Posterior vena cava (tissue), 2 donors: ENCODE measurements at places on chromosomes 11 and 22.
A peak's percentile ranks its signal among the peaks of the same experiment; 100 is the strongest.

- DNase-seq = no peak
These were observed 65.9 kb upstream of the HMGXB4 start for GRCh38 chr22:35191412-35191811.

- no peak for DNase-seq
These were observed 206.5 kb upstream of the PDGFD start for GRCh38 chr11:104370478-104370877.

- peak; percentile 88 for DNase-seq
These were observed 759 bp downstream of the DESI1 start for GRCh38 chr22:41619979-41620588.

DNA sequence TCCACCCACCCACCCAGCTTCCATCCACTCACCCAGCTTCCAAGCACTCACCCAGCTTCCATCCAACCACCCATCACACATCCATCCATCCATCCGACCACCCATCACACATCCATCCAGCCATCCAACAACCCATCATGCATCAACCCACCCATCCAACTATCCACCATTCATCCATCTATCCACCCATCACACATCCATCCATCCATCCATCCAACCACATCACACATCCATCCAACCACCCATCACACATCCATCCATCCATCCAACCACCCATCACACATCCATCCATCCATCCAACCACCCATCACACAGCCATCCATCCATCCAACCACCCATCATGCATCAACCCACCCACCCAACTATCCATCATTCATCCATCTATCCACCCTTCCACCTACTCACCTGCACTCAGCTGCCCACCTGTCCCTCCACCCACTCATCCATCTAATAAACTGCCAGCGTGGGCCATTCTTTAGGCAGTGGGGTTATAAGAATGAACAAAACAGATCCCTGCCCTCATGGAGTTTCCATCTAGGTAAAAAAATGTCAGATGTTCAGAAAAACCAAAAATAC, 88.2 kb downstream of the CELSR1 start:
- no peak for DNase-seq

DNA sequence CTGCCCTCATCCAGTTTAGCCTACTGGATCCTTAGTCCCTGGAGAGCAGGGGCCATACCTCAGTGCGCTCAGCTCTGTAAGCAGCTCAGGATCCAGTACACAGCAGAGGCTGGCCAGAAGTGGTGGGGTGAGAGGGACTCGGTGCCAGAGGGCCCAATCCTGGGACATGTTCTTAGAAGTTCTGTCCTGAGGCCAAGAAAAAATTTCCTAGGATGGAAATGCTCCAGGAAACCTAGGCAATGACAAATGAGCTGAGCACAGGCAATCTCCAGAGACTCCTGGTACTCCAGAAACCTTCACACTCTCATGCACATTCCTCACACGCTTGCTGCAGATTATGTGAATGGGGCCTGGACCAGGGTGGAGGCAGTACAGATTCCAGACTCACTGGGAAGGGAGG, 89.6 kb downstream of the SERGEF start:
- no peak for DNase-seq

DNA sequence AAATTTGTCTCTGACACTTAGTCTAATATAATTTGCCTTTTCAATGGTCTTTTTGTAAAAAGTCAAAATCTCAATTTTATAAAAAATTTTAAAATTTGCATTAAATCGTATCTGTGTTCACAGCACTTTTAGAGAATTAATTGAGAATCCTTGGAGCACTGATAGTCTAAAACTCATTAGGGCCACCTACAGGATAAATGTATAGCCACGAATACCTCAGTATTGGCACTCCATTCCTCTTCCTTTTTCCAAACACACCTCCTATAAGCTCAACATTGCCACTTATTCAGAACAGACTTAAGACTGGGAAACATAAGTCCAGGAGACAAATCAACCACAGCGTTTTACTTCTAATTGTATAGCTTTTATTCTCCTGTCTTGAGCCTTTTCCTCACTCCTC, 776.0 kb upstream of the ARHGAP42 start:
- no peak for DNase-seq

DNA sequence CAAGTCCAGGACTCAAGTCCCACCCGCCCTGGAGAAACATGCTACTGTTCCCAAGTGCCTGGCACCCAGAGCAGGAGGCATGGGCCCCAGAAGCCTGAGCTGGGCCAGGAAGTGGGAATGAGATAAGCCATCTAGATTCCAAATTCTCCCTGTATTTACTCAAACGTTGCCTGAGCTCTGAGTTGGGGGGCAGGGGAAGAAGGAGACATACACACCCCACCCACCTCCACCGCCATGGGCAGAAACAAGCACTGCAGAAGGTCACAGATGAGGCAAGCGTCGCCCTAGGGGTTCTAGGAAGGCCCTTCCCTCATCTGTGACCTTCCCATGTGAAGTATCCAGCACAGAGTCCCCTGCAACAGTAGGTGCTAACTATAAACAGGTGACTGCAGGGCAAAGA, 54.0 kb downstream of the PLEKHA7 start:
- DNase-seq = no peak

GRCh38 chr11:123800036-123800435, 6.1 kb downstream of the OR6M1 start:
- no peak for DNase-seq

DNA sequence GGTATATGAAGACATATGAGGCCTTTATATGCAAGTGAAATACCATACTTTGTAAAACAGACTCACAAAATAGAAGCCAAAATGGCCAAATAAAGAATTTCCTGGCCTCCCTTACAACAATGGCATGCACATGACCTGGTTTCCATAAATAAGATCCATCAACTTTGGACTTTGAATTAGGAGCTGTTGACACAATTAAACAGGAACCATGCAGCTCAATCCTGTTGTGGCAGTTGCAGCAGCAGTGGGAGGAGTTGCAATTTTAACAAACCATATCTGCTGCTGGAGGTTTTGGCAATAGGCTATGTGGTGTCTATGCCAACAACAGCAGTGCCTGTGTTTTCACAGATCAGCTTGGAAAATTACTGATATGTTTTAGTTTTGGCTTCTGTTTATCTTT, 818.6 kb downstream of the FAM181B start:
- no peak for DNase-seq

- no peak for DNase-seq
These were observed 23.6 kb upstream of the PAMR1 start for GRCh38 chr11:35548925-35549561.

DNA sequence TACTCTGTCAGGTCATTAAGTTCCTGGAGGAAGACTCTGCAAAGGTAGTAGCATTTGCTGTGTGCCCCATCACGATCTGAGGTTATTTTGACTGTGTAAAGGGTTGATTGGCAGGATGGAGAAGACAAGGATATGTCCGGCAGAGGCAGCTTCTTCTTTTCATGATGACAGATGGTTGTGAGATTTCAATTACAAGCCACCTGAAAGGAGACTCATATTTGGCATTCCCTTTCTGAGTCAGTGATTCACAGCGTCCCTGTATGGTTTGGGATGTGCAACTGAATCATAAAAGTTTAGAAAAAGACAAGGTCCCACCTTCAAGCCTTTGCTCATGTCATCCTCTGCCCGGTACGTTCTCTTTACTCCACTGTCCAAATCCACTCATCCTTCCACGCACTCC, 113.4 kb downstream of the MTNR1B start:
- no peak for DNase-seq

DNA sequence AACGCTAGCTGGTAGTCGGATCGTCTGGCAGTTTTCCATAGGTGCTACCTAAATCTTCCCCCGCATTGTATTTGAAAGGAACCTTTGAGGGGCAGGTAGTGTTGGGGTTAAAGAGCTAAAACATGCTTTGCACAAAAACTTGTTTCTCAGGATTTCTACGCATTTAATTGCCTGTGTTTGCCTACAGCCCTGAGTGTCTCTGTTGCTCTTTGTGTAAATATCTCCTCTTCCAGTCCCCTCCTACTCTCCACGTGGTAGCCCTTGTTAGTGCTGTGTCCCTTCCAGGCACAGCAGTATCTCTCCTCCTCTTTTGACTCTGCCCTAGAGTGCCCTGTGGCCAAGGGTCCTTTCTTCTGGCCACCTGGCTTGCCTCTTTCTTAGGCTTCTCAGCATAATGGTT, 81.7 kb downstream of the BARX2 start:
- DNase-seq = no peak

DNA sequence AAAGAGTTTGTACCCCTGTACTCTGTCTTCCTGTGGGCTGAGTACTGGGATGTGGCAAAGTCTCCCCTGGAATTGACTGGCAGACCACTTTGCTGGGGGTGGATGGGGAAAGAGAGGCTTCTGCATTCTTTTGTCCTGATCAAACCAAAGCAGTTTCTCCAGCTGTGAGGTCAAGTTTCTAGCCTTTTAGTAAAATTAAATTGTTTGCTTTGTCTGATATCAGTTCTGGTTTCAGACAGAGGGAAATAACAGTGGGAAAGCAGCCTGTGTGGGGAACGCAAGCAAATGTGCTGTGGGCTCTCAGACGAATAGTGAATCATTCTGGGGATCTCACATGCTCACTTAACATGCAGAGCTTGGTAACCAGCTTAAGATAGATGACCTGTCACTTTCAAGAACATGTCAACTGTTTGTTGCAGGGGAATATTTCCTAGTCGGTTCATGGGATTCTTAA, 151.6 kb downstream of the FAT3 start:
- no peak for DNase-seq

GRCh38 chr11:71484248-71485062, 31.5 kb downstream of the NADSYN1 start:
- DNase-seq = peak; percentile 69

DNA sequence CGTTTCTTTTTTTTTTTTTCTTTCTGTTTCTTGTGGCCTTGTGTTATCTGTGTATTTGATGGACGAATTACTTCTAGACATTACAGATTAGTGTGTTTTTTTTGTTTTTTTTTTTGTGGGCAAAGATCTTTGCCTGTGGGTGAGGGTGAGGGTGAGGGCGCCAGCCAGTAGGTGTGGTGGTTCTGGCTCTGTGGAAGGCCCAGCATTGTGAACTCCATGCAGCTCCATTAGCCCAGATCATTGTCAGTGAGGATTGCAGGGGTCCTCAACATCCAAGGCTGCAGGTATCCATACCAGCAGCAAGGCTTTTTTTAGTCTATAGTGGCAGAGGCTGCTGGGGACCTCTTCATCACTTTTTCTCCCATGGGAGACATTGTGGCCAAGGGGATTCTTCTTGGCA, 13.7 kb downstream of the BIRC2 start:
- no peak for DNase-seq

DNA sequence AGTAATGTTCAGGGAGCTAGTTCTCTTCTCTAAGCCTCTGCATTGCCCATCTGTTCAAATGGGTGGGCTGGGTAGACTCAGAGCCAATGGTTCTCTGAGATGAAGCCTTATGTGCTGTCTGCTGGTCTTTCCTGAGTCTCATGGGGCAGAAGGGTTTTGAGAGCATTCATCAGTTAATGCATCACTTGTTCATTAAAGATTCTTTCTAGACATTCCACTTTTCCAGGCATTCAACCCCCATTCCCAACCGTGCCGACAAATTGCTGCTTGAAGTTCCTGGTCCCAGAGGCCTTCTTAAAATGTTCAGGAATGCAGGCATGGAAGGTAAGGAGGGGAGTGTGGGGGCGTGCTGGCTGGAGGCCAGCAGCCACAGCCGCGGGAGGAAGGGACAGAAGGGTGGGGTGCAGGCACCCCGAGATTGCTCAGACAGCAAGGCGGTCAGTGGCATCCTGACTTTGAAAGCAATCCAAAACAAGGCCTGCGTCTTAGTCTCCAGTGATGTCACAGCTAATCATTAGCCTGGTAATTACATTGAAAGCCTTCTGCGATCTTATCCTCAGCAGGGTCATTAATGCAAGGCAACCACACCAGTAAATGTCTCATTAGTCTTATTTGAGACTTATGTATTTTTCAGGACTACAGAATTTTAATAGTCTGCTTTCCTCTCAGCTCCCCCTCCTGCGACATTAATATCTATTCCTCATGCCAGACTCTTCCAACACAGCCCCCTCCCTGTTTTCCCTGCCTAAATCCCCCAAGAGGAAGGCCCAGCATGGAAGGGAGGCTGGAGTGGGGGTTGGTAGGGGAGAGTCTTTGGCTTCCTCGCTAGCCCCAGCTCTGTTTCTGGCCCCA, 328.8 kb downstream of the MIAT start:
- DNase-seq = no peak

- no peak for DNase-seq
These were observed 172.3 kb downstream of the LDLRAD3 start for GRCh38 chr11:36116161-36116560.

GRCh38 chr11:63243533-63243932, at the start of gene SLC22A25:
Gene SLC22A25, minus strand, starts transcription at chr11:63243599. Its CDS starts 13,947 bp downstream, at chr11:63229652.
- no peak for DNase-seq

- peak; percentile 82 for DNase-seq
These were observed 745 bp upstream of the ZBTB44 start for GRCh38 chr11:130315354-130315970.

- DNase-seq = no peak
These were observed 164.8 kb downstream of the DYNC2H1 start for GRCh38 chr11:103274025-103274424.

DNA sequence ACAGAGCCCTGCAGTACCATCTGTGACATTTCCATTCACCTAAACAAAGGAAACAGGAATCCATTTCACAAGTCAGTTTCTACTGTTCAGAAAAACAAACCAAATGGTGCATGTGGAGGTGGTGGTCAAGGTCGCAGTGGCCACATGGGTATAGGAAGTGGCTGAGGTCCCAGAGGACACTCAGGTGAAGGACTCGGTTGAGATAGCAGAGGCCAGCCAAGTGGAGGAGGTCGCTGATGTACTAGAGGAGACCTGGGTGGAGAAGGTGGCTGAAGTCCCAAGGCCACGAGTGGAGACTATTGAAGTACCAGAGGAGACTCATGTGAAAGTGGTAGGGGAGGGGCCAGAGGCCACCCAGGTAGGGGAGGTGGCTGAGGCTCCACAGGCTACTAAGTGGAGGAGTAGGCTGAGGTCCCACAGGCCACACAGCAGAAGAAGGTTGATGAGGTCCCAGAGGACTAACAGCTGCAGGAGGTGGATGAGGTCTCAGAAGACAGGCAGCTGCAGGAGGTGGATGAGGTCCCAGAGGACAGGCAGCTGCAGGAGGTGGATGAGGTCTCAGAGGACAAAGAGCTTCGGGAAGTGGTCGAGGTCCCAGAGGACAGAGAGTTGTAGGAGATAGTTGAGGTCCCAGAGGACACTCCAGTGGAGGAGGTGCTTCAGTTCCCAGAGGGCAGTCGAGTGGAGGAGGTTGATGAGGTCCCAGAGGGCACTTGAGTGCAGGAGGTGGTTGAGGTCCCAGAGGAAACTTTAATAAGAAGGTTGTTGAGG, 40.2 kb downstream of the ZNF195 start:
- no peak for DNase-seq

DNA sequence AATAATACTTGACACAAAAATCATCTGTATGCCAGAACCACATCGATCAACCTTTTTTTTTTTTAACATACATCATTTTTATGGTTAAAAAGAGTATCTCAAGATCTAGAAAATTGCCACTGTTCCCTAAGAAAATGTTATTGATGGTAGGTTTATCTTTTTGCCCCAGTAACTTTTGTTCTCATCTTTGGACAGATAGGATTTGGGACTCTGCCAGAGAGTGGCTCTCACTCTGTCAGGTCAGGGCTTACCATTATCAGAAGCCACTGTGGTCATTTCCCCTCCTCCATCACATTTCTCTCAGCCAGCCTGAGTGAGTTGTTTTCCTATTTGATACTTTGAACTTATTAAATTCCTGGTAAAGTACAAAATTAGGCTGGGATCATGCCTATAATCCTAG, 47.9 kb upstream of the YWHAH start:
- DNase-seq = no peak
